ENCODE measurements at places on chromosomes 11 and 22.

- DNase-seq, result no peak
Measured at GRCh38 chr22:30046716-30047363, 33.4 kb upstream of the HORMAD2 start.

- no peak for DNase-seq
Measured at GRCh38 chr11:28176351-28176750, 68.2 kb downstream of the METTL15 start.

DNA sequence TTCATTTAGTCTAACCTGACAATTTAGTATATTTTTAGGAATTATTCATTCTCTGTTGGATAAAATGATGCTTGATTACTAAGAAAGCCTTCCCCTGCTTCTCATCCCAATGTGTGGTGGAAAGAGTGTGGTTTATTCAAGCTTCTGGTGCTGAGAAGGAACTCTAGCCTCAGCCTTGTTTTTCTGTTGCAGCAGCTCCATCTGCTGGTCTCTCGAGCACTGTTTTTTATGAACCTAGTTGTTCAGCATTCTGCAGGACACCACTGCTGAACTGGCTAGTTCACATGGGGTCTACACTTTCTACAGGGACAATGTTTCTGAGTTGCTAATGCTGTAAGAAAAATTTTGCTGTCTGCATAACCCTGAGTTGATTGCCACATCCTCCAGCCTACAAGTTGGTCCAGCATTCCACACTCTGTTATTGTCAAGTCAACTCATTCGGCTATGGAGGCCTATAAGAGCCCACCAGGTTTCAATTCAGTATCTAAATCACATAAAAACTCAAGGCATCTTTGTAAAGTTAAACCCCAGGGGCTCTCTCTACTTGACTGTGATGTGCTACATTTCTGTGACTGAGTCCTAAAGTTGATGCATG, 14.3 kb downstream of the OR2AG2 start:
- DNase-seq, result peak; percentile 71

GRCh38 chr22:46044621-46045458, 67.9 kb upstream of the WNT7B start:
- DNase-seq, result peak; percentile 37

DNA sequence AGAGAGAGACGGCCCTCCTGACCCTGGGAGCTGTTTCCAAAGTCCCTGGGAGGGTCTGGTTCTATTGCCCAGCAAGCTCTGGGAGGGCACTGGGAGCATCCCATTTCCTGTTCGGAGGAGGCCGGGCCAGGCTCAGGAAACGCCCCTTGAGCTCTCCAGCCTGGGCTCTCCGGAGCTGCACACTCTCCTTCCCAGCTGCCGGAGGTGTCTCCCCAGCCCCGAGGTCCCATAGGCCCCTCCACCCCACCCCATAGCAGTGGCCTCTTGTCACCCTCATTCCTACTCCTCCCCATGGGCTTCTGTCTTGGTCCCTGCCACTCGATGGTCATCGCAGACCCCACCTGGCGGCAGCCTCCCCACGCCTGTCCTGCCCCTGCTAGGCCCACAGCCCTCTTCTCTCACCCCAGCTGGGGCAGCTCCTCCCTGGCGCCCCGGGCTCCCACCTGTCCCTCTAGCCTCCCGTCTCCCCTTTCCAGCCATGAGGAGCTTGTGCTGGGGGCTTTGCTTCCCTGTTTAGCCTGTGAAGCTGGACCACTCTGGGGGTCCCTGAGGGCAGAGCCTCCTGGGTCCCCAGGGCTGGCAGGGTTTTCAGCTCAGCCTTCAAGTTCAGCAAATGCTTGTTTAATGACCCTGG, 2.8 kb downstream of the TSPAN32 start:
- peak; percentile 5 for DNase-seq

GRCh38 chr11:49213026-49213560, 4.7 kb upstream of the FOLH1 start:
- DNase-seq, result no peak

- no peak for DNase-seq
Measured at GRCh38 chr11:121152764-121153163, 51.7 kb downstream of the TECTA start.

DNA sequence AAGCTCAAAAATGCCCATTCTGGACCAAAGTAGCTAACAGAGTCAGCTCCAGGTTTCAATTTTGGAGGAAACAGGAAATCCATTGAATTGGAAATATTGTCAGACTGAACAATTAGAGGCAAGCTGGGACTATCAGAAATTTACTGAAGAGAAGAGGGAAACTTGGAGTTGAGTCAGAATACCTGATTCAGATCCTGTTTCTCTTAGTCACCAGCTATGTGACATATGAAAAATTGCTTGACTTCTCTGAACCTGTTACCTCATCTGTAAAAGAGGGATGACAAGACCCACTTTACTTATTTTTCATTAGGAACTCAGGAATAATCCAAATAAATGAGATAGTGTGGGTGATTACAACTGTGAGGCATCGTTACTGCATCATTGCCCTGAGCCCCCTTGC, 148.9 kb upstream of the CADM1 start:
- DNase-seq, result no peak

DNA sequence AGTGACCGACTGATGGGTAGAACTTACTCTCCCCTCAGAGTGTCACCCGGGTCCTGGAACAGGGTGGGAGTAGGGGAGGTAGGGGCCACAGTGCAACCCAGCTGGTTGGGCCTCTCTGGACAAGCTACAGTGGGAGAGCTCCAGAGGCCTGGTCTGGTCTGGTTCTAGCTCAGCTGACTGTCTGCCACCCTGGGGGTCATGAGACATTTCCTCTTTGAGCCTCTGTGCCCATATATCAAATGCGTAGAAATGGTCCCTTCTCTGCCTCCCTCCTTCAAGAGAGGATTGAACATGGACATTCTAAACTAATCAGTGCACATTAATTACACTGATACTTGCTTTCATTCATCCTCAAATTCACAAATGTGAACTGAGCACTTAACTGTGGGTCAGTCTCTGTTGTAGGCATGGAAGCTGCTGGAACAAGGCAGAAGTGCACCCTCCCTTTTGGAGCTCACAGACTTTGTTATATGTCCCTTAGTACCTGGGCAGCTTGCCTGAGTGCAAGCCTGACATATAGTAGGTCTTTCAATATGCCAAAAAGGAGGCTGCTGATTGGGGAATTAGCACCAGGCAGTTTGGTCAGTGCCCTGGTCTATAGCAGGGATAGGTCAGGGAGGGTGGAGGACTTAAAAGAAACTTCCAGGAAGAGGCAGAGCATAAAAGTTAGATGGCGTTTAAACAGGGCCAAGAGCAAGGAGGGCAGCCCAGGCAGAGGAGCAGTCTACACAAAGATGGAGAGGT, 25.7 kb downstream of the ARHGEF17 start:
- DNase-seq, result no peak

GRCh38 chr11:2185324-2186085, 13.9 kb upstream of the TH start:
- no peak for DNase-seq

DNA sequence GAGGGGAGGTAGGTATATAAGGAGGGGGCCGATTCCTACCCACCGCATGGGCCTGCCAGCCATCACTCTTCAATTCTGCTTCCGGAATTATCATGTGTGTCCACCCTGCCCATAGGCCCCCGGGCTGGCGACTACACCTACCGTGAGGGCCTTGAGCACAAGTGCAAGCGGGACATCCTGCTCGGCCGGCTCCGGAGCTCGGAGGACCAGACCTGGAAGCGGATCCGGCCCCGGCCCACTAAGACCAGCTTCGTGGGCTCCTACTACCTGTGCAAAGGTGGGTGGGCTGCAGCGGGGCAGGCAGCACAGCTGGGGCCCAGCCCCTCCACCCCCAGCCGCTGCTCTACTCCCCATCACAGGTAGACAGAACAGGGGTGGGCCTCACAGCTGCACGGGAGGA, 38.4 kb upstream of the TEF start:
- no peak for DNase-seq

DNA sequence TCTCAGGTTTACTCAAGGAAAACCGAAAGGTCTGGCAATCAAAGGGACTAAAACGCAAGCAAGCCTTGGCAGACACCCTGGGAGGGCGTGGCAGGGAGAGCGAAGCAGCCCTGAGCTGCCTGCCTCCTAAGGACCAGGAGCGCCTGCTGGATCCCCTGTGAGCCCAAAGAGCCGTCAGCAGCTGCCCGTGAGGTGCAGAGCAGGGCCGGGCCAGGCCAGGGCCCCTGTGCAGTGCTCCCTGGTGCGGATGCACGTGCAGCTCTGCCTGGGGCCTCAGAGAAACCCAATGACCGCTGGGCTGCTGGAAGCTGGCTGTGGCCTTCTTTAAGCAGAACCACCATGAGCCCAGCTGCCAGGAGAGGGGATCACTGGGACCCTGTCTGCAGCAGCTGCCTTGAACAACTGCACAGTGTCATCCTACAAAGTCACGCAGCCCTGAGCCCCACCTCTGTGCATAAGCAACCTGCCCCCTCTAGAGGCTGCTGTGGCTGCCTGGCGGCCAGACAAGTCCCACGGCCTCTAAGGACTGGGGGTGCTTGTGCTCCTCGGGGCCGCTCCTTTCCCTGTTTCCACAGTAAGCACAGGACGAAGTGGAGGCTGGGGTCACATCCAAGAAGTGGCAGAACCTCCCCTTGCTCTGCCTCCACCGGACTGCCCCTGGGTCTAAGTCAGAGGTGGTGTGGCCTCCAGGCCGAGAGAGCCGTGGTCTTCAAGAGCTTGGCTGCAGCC, 29.1 kb upstream of the COMT start:
- DNase-seq, result no peak

GRCh38 chr11:23021287-23021863, 161.1 kb upstream of the CCDC179 start:
- DNase-seq, result no peak

DNA sequence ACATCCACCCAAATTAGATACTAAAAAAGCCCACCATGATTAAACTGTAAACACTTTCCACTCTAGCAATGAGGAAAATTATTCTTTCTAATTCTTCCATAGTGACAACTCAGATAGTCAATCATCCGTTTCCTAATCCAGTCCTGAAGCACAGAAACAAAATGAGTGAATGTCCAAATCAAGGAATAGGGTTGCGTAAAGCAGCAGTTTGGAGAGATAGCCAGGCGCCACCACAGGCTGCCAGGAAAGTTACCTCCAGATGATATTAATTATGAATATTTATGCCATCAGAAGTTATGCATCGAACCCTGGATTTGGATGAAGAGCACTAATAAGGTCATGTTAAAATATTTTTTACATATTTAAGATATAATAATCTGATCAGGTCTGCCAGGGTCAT, 63.2 kb downstream of the ETS1 start:
- no peak for DNase-seq

DNA sequence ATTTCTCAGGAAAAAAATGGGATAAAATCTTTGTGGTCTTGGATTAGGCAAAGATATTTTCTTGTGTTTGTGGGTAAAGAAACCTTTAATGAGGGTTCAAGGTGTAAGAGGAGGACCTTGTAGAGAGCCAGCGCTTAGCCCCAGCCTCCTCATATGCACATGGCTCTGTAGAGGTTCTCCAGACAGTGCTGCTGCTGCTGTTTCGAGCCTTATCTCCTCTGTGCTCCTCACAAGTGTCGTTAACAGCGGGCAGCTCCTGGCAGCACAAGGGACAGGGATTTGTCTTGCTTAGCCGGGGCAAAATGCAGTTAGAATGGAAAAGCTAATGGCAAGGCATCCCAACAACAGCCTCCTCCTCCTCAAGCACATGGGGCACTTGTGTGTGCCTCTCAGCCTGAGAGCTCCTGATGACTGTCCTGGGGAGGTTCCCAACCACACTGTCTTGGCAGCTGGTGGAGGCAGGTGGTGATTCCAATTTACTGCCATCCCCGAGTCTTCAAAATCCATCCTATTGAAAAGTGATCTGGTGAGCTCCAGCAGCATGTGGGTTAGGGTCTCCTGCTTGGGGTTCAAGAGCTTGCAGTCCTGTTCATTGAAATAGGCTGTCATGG, 7.6 kb upstream of the MSANTD2 start:
- DNase-seq, result no peak

DNA sequence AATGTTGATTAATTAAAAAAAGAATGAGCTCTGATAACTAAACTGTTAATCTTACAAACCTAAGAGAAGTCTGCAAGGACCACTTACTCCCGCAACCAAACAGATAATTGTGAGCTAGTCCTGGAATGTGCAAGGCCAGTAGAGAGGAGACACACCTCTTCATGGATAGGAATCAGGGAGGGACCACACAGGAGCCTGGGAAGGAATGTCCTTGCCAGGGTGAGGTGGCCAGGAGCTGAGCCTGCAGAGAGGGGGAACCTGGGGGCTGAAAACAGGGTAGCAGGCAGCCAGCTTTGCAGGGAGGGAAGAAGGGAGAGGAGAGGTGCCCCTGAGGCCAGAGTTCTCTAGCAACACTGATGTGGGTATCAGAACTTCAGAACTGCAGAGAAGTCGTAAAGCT, 9.4 kb upstream of the NLRP10 start:
- DNase-seq, result no peak

DNA sequence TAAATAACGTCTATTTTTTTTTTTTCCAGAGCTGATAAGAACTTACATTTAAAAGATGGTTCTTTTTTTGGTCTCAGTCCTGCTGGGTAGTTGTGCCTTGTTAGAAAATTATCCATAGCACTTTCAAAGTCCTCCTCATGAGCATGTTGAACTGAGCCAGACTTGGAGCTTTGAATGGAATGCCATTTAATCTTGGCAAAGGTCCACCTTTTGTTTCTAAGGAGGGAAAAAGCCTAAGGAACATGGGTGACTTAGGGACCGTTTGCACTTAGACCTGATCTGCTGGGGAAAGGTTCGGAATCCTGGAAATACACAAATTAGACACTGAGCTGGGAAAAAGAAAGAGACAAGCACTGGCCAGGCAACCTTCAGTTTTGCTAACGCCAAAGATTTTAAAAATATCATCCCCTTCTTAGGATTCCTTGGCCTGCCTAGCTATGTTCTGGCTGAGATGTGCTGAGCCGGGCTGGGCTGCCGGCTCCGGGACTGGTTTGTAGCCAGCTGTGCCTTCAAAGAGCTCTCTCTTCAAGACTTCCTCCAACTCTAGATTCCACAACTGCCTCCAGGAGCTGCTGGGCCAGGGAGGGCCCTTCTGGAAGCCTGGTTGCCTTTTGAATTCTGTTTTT, 67.4 kb downstream of the ENDOD1 start:
- DNase-seq, result no peak

DNA sequence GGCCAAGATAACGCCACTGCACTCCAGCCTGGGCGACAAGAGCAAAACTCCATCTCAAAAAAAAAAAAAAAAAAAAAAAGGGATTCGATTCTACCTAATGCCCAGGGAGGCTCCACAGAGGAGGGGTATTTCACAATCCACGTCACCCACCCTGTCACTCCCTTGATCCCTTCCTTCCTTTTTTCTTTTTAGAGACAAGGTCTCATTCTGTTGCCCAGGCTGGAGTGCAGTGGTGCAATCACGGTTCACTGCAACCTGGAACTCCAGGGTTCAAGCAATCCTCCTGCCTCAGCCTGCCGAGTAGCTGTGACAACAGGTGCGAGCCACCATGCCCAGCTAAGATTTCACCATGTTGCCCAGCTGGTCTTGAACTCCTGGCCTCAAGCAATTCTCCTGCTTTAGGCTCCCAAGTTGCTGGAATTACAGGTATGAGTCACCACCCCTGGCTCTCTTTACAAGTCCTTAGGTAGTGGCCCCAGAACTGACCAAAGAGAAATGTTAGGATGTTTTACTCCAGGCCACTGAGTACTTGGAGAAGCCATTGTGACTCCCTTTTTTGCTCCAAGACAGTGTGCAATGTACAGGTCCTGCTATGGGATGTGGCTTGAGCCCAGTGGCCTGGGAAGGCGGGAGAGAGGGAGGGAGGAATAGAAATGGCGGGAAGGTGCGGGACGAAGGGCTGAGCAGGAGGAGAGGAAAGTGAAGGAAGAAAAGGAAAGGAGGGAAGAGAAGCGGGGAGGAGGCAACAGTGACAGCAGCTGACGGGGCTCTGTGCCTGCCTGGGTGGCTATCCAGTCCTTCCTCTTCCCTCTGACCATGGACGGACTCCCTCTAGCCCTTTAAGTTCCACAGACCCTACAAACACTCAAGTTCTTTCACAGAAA, 11.8 kb upstream of the FXYD2 start:
- no peak for DNase-seq

GRCh38 chr11:65789230-65790103, 2.6 kb downstream of the OVOL1 start:
- DNase-seq, result no peak

Data from activated CD4-positive, alpha-beta T cell treated with anti-CD3 and anti-CD28 coated beads, Interleukin-2, amount 10 ng/mL, durations not matched to agents 7 days and 5 days (primary cell).